ENCODE measurements at places on chromosomes 1 and 21. TPM values are rescaled to one million over a fixed set of nuclear protein-coding genes. Genes with fewer than 3 reads are reported as not detected.

The BNIPL gene
- 0.75 TPM for total RNA-seq

The RFX5 gene
- 32.2 TPM for total RNA-seq

The GJB3 gene
- total RNA-seq: not detected

The EMC1 gene
- 75.2 TPM for total RNA-seq

The NVL gene
- total RNA-seq: 39.7 TPM

DNA sequence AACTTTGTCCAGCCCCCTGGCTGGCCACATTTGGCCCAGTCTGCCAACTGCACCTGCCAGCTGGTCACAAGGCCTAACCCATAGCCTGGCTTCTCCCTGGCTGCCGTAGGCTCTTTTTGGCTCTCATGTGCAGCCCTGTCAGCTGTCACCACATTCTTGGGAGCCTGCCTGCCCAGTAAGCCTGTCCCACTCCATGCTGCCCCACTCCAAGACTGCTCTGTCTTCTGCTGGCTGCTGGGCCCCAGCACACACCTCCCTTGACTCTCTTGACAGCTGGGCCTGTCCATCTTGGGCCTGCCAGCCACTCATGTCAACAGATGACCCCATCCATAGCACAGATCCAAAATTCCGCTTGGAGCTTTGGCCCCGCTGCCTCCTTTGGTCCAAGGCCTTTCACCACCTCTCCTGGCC, 74.3 kb upstream of the EDN2 start:
- no peak overlapping the region for H3K27ac ChIP-seq
- DNase-seq: no peak
- no peak overlapping the region for H3K4me3 ChIP-seq
- H3K27me3 ChIP-seq: no peaks in the 10 kb centered on the region
- H3K36me3 ChIP-seq: peaks cover 12% of the 10 kb centered on the region

DNA sequence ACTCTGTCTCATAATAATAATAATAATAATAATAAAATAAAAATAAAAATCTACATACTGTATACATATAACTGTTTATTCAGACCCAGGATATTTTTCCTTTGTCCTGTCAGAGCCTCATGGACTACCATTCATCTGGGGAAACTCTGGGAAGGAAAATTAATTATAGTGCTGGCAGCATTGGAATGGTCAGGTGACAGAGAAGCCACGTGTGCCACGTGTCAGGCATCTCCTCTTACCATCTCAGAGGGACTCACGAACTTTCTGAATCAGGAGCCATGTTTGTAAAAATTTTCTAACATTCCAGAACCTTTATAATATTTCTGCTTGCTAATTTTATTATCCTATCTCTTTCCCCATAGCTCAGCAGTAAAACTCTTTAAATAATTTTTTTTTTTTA, 97.8 kb upstream of the HNRNPU start:
- no peaks in the 10 kb centered on the region for H3K27me3 ChIP-seq
- DNase-seq: no peak
- H3K36me3 ChIP-seq: no peaks in the 10 kb centered on the region

- H3K4me1 ChIP-seq: peaks cover 21% of the 10 kb centered on the region
- H3K27ac ChIP-seq: no peak overlapping the region
- H3K36me3 ChIP-seq: no peaks in the 10 kb centered on the region
Observed at GRCh38 chr1:55820501-55820900, 605.3 kb upstream of the USP24 start.

GRCh38 chr1:24535778-24536177, 20.1 kb upstream of the NCMAP start:
- no peak overlapping the region for H3K27ac ChIP-seq
- no peaks in the 10 kb centered on the region for H3K27me3 ChIP-seq
- H3K36me3 ChIP-seq: peaks cover 7% of the 10 kb centered on the region
- H3K4me1 ChIP-seq: peaks cover 4% of the 10 kb centered on the region
- no peak for DNase-seq

DNA sequence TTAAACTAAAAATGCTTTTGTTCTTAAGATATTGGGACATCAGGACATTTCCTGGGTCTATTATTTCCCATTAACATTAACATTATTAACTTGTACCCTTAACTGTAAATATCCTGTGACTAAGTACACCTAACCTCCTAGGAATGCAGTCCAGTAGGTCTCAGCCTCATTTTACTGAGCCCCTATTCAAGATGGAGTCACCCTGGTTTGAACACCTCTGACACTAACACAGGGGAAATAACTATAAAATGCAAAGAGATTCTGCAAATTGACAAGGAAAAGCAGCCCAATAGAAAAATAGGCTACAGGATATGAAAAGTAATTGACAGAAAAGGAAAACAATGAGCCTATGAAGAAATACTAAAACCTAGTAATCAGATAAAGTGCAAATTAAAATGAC, 11.6 kb upstream of the NCMAP start:
- no peak overlapping the region for H3K4me3 ChIP-seq
- H3K27me3 ChIP-seq: no peaks in the 10 kb centered on the region
- H3K36me3 ChIP-seq: no peaks in the 10 kb centered on the region
- DNase-seq: no peak
- H3K27ac ChIP-seq: no peak overlapping the region

DNA sequence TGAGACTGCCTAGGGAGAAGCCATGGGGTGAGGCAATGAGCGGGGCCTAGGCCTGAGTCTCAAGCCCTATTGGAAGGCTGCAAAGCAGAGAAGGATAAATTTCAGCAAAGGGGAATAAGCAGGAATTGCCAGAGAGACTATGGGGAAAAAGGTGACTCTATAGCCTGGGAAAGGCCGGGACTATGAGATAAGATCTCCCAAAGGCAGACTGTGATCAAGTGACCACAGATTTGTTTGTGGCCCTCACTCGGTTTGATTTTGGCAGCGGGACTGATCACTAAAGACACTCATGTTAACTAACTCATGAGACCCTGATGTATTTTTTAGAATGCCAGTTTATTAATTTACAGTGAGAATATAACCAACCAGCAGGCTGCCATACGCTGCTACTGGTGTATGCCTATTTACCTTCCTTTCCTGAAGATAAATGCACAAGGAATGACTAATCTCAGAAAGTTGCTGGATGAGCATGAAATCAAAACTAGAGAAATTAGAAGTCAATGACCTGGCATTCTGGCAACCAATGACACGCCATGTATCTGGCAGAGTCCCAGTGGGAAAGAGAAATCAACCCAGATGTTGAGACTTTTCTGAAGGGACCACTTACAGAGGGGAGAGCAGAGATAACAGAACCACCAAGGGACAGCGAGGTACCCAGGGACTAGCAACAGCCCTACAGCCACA, 4.3 kb downstream of the HSF2BP start:
- H3K4me3 ChIP-seq: no peak overlapping the region
- H3K4me1 ChIP-seq: peaks cover 31% of the 10 kb centered on the region
- H3K36me3 ChIP-seq: peaks cover 4% of the 10 kb centered on the region
- H3K27me3 ChIP-seq: no peaks in the 10 kb centered on the region

- no peaks in the 10 kb centered on the region for H3K27me3 ChIP-seq
- H3K27ac ChIP-seq: no peak overlapping the region
- H3K4me1 ChIP-seq: peaks cover 8% of the 10 kb centered on the region
- H3K36me3 ChIP-seq: peaks cover 2% of the 10 kb centered on the region
Observed at GRCh38 chr1:161884475-161884874, 118.4 kb downstream of the ATF6 start.

GRCh38 chr1:178055093-178055492, 38.8 kb upstream of the RASAL2 start:
- H3K27me3 ChIP-seq: no peaks in the 10 kb centered on the region
- DNase-seq: peak; percentile 68
- no peak overlapping the region for H3K4me3 ChIP-seq
- H3K27ac ChIP-seq: peak overlapping the region; percentile 94
- H3K36me3 ChIP-seq: no peaks in the 10 kb centered on the region

GRCh38 chr1:36400825-36401601, 3.3 kb upstream of the LSM10 start:
- H3K27ac ChIP-seq: peak overlapping the region; percentile 70
- peak; percentile 98 for DNase-seq
- H3K4me3 ChIP-seq: peak overlapping the region; percentile 41

- no peak for DNase-seq
- H3K4me3 ChIP-seq: no peak overlapping the region
- H3K27ac ChIP-seq: no peak overlapping the region
- H3K27me3 ChIP-seq: no peaks in the 10 kb centered on the region
Observed at GRCh38 chr1:33762962-33763361, 100.9 kb upstream of the HMGB4 start.

DNA sequence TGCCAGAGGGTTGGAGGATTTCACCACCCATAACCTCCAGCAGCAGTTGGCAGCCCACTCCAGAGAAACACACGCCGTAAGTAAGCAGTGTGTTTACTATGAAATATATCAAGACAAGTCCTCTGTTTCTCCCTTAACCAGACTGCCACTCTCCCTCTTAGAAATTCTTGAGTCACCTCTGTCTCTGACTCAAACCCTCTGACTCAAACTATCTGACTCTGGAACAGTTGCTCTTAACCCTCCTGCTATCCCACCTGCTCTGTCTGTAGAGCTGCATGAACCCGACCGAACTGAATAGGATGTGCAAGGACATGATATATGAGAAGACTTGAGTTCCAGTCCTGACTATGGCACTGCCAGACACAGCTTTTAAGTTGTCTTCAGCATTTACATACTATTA, 14.1 kb downstream of the INPP5B start:
- H3K4me3 ChIP-seq: no peak overlapping the region
- H3K36me3 ChIP-seq: peaks cover 14% of the 10 kb centered on the region
- H3K4me1 ChIP-seq: peaks cover 12% of the 10 kb centered on the region
- H3K27me3 ChIP-seq: no peaks in the 10 kb centered on the region

DNA sequence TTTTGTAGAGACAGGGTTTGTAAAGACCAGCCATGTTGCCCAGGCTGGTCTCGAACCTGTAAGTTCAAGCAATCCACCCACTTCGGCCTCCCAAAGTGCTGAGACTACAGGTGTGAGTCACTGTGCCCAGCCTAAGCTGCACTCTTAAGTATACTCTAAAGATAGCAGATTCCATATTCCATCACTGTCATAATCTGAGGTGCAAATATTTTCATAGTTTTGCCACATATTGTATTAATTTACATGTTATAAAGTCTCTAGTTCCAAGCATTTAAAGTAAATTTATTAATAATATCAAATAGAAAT, 121.3 kb downstream of the HFM1 start:
- no peaks in the 10 kb centered on the region for H3K36me3 ChIP-seq
- H3K27ac ChIP-seq: no peak overlapping the region
- H3K4me3 ChIP-seq: no peak overlapping the region
- no peak for DNase-seq
- H3K4me1 ChIP-seq: no peaks in the 10 kb centered on the region
- H3K27me3 ChIP-seq: no peaks in the 10 kb centered on the region

GRCh38 chr1:184574588-184574987, 180.1 kb downstream of the EDEM3 start:
- H3K27me3 ChIP-seq: no peaks in the 10 kb centered on the region
- H3K27ac ChIP-seq: no peak overlapping the region
- no peak overlapping the region for H3K4me3 ChIP-seq
- no peaks in the 10 kb centered on the region for H3K4me1 ChIP-seq
- DNase-seq: no peak
- no peaks in the 10 kb centered on the region for H3K36me3 ChIP-seq

- no peak for DNase-seq
- no peak overlapping the region for H3K27ac ChIP-seq
- H3K4me1 ChIP-seq: peaks cover 7% of the 10 kb centered on the region
- no peak overlapping the region for H3K4me3 ChIP-seq
- H3K36me3 ChIP-seq: no peaks in the 10 kb centered on the region
- no peaks in the 10 kb centered on the region for H3K27me3 ChIP-seq
Observed at GRCh38 chr21:43373362-43374227, 53.3 kb downstream of the SIK1 start.

DNA sequence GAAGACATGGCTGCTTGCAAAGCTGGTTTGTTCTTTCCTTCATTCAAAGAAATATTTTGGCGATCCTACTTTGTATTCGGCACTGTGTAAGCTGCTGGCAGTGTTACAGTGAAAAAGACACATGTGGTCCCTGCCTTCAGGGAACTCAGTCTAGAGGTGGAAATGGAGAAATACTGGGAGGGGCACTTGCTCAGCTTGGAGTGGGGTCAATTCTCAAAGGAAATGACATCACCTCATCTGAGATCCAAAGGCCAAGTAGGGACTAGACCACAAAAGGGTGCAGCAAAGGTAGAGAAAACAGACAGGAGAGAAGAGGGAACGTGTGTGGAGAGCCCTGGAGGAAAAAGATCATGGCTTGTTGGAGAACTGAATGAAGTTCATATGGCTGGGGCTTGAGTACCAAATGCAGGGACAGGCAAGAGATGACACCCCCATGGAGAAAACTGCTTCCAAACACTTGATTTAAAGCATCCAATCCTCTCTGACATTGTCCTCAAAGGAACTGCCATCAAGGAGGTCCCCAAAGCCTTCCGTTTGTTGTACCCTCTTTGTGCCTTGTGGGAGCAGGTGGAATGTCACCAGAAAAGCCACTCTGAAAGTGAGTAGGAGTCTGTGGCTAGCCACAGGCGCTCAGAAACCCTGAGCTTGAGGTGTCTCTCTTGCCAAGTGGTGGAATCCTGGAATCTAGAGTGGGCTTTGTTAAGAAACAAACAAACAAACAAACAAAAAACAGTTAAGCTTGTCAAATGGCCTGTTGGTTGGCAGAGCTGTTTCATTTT, 48.3 kb upstream of the TDRD10 start:
- no peak overlapping the region for H3K4me3 ChIP-seq
- no peak for DNase-seq
- no peak overlapping the region for H3K27ac ChIP-seq
- peaks cover 52% of the 10 kb centered on the region for H3K36me3 ChIP-seq
- H3K27me3 ChIP-seq: no peaks in the 10 kb centered on the region

DNA sequence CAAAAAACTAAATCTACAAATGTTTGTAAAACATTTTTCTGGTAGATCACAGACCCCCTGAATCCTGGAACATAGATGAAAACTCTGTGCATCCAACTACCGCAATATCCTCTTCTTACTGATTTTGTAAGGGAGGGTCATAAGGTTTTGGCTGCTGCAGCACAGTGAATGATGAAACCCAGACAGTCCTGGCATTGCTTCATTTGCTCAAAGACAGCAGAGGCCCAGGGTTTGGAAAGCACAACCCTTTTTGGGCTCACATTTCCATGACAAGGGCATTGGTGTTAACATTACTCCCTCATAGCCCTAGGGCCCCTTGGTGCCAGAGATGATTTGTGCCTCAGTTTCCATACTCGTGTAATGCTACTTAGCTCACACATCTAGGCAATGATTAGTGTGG, 51.2 kb downstream of the PLXNA2 start:
- H3K27ac ChIP-seq: no peak overlapping the region
- peaks cover 24% of the 10 kb centered on the region for H3K4me1 ChIP-seq
- DNase-seq: no peak
- H3K36me3 ChIP-seq: peaks cover 30% of the 10 kb centered on the region
- no peaks in the 10 kb centered on the region for H3K27me3 ChIP-seq
- no peak overlapping the region for H3K4me3 ChIP-seq

DNA sequence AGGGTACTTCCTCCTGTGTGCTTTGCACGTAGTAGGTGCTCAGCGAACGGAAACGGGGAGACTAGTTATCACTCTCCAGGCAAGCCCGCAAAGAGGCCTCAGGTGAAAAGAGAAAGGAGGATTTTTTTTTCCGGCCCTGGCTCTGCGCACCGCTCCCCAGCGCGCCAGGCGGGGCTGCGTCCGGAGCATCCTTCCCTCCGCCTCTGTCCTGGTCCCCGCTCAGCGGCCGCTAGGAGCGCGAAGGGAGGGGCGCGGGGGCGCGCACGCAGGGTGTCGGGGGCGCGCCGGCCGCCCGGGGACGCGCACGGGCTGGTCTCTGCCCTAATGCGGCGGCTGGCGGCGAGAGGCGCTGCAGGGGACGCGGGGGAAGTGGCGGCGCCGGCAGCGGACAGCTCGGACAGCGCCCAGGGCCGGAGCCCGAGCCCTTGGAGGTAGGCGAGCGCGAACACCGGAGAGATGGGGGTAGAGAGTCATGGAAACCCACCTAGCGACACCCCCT, 42.3 kb upstream of the NFASC start:
- H3K27ac ChIP-seq: no peak overlapping the region
- H3K4me1 ChIP-seq: peaks cover 4% of the 10 kb centered on the region
- peaks cover 24% of the 10 kb centered on the region for H3K27me3 ChIP-seq

GRCh38 chr1:168202941-168203654, 22.7 kb upstream of the SFT2D2 start:
- no peaks in the 10 kb centered on the region for H3K27me3 ChIP-seq
- DNase-seq: no peak
- no peaks in the 10 kb centered on the region for H3K4me1 ChIP-seq
- H3K4me3 ChIP-seq: no peak overlapping the region
- peaks cover 39% of the 10 kb centered on the region for H3K36me3 ChIP-seq

All from SJSA1 (cell line).